GM12878 (cell line): ENCODE measurements at places on chromosomes 1 and 21.

- no peak for DNase-seq
These were observed 9.9 kb downstream of the GIPC2 start for GRCh38 chr1:78055565-78056132.

- DNase-seq, result no peak
These were observed 25.1 kb downstream of the WARS2 start for GRCh38 chr1:119115311-119115710.

- DNase-seq, result no peak
These were observed 37.4 kb downstream of the LRRC52 start for GRCh38 chr1:165580931-165581871.

DNA sequence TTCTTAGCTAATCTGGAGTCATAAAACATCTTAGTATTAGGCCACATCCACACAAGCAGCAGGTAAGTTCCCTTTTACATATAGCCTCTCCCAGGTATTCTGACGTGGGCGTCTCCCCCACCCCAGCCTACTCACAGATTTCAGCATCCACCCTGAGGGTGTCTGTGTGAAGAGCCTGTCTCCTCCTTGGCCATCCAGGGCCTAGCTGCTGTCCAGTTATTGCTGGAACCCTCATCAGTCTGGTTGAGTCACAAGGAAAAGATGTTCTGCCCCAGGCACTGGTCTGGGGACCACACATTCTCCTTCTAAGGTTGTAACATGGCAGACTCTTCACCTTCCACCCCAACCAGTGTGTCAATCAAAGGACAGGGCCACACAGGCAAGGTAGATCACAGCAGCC lies 57.6 kb downstream of the ETS2 start:
- DNase-seq, result no peak

DNA sequence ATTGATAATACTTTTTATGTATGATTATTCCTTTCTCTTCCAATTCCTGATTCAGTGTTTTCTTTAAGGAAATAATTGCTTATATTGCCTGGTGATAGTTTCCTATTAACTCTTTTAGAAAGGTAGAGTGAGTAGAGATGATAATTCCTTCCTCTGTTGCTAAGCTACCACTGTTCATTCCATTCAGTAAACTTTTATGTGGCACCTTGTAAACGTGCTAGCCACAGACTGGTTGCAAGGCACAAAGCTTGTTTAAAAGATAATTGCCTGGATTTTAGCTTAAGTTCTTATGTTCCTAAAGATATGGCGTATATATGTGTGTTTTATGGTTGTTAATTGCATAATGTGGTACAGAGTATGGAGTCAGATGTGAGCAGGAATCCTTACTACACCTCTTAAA lies 3.2 kb downstream of the ZFYVE9 start:
- no peak for DNase-seq

DNA sequence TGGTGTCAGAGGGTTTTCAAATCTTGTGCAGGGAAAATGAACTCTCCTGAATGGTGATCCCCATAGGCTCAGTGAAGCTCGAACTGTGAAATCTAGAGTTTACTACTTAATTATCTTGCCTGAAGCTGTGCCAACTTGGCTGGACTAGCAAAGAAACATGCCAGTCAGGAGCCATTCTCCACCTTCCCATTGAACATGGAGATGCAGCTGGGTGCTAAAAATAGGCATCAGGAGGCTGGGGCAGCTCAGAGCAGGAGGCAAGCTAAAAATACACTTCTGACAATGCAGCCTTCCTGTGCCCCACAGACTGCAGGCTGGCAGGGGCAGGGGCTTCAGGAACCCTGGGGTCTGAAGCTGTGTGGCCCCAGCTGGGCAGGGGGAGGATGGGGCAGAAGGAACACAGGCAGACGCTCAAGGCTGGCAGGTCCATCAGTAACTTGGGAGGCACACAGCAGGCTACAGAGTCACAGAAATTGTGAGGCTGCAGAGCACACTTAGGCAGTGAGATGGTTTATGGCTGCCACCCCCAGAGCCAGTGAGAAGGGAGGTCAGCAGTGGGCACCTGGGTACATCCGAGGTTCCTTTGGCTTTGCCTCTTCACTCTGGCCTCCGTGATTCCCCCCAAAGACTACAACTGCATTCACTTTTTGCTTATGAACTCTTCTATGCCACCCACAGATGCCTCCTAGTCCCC lies 155.4 kb upstream of the KCND3 start:
- DNase-seq, result no peak

- DNase-seq, result no peak
These were observed 30.0 kb downstream of the TBX15 start for GRCh38 chr1:118958140-118958539.

- no peak for DNase-seq
These were observed 173.0 kb downstream of the GABPA start for GRCh38 chr21:25907573-25908275.

DNA sequence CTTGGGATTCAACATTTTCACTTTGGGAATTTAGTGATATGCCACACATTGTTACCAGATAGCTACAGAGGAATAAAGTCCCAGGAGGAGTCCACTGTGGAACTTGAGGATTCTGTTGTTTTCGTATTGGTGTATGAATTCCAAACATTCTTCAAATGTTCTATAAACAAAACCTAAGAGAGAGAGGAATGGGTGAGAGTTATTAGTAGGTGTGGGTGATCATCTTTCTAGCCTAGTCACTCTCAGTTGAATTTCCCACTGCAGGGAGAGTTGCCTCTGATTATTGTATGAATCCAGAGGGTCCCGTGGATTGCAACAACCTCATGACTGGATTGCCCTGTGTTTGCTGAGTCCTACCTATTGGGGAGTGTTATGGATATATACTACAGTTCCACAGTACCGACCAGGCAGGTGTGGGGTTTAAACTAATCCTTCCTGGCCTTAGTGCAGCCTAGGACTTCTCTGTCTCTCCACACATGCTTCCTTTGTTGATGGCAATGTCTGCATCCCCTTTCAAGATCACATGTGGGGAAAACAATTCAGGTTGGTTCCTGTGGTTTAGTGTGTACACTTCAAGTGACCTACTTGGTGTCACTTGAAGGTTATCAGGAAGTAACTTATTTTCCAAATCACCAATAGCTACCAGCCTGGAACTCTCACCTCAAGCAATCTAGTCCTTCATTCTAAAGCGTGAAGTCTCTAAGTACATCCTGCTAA lies 91.8 kb downstream of the ADCY10 start:
- DNase-seq, result no peak

DNA sequence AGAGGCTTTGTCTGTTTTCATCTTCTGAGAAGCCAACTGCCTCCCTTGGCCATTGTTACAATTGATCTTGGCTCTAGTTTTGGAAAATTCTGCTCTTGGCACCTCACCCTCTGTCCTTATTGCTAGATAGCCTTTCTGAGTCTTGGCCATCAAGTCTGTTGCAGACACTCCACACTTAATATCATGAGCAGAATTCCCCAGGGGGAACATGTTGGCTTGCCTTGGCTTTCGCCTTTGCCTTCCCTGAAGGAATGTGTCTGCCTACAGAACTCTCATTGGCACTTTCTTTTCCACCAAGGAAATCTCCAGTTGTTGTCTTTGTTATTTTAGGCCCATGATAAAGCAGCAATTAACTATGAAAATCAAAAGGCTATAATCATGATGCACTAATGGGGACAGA lies 42.7 kb upstream of the LDLRAP1 start:
- no peak for DNase-seq

DNA sequence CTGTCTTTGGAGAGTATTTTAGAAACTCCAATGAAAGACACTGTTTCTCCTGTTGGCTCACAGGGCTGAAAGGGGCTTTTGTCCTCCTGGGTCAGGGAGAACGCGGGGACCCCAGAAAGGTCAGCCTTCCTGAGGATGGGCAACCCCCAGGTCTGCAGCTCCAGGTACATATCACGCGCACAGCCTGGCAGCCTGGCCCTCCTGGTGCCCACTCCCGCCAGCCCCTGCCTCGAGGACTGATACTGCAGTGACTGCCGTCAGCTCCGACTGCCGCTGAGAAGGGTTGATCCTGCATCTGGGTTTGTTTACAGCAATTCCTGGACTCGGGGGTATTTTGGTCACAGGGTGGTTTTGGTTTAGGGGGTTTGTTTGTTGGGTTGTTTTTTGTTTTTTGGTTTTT lies 58.5 kb downstream of the LACTBL1 start:
- no peak for DNase-seq

GRCh38 chr1:9881838-9882249 lies 28.2 kb downstream of the CTNNBIP1 start:
- no peak for DNase-seq

DNA sequence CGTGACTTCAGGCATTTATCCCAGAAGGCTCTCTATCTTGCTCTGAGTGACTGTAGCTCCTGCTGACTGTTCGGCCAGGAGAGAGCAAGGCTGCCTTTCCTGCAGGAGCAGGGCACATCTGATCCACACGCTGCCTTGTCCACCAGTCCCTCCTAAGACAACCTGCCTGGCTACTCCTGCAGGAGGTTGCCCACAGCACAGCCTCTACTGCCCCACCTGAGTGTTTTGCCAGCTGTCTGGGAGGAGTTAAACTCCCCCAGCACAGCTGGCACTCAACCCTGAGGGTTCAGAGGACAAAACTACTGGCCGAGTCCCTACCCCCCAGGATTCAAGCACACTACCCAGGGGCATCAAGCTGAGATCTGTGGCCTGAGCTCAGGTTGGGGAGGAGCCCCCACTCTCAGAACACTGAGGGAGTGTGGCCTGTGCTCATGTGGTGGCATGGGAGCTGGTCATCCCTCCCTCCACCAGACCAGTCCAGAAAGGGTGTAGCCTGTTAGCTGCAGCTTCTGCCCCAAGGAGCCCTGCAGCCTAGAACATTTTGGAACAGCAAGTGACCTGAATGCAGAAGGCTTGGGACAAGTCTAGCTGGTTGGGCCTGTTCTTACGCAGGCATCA lies 237.3 kb downstream of the SLC44A5 start:
- no peak for DNase-seq

DNA sequence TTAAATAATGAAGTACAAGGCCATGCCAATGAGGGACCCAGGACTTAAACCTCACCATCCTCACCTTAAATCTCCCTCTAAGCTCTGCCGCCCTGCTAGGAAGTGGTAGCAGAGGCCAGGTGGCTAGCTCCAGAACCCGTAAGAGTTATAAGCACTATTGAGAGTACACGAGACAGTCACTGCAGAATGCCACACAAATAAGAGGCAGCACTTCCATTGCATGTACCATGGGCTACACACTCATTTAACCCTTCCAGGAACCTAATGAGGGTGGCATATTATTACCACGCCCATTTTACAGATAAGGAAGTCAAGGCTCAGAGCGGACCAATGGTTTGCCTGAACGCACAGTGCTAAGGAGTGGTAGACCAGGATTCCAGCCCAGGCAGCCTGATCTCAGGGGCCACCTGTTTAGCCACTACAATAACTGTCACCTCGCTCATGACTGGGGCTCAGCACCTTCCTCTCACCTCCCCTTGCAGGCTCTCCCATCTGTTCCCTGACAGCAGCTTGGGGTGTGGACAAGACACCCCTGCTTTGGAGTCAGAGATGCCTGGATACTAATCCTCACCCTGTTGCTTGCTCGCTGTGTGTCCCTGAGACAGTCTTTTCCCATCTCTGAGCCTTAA lies 54.8 kb upstream of the ID3 start:
- no peak for DNase-seq

- no peak for DNase-seq
These were observed 1.4 kb downstream of the SLC22A15 start for GRCh38 chr1:115977499-115978258.

GRCh38 chr1:12407050-12407961 lies 177.5 kb downstream of the VPS13D start:
- DNase-seq, result peak; percentile 9

GRCh38 chr1:243890576-243890975 lies 40.5 kb upstream of the AKT3 start:
- DNase-seq, result no peak

DNA sequence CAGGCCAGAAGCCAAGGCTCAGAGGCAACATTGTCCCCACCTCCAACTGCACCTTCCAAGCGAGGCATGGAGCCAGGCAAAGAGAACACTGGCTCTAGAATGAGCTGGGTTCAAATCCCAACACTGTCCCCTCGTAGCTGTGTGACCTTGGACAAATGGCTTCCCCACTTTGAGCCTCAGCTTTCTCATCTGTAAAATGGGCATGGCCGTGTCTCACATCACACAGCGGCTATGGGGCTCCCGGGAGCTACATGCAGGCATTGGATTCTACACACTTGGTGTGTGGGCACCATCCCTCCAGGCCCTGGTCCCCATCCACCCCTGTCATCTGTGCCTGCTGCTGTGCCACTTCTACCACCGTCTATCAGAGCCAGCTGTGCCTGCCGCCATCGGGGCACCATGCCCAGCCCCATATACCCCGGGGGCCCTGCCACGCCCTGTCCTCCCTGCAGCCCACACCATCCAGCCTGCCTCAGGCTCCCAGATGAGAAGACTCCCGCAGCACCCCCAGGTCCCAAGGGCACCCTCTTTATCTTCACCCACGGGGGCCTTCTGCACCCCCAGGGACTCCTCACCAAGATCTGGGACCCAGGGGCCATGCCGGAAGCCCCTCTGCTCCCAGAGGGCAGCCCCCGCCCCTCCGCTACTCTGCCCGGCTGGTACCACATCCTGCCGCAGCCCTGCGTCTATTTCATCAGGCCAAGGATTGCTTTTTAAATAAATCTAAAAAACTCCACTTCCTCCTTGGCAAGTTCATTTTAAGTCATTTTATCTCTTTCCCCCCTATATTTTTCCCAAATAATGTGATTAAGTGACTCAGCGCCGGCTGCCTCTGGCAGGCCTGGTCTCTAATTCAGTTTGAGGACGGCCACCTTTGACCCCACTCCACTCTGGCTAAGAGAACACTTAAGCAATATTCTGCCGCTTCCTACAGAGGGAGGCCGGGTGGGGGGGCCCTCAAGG lies 107.8 kb upstream of the TARDBP start:
- no peak for DNase-seq
